AG08395 (cell line): ENCODE measurements at places on chromosomes 2 and 18.

- no peak for DNase-seq
Observed at GRCh38 chr2:110773401-110773921, 41.1 kb downstream of the ACOXL start.

DNA sequence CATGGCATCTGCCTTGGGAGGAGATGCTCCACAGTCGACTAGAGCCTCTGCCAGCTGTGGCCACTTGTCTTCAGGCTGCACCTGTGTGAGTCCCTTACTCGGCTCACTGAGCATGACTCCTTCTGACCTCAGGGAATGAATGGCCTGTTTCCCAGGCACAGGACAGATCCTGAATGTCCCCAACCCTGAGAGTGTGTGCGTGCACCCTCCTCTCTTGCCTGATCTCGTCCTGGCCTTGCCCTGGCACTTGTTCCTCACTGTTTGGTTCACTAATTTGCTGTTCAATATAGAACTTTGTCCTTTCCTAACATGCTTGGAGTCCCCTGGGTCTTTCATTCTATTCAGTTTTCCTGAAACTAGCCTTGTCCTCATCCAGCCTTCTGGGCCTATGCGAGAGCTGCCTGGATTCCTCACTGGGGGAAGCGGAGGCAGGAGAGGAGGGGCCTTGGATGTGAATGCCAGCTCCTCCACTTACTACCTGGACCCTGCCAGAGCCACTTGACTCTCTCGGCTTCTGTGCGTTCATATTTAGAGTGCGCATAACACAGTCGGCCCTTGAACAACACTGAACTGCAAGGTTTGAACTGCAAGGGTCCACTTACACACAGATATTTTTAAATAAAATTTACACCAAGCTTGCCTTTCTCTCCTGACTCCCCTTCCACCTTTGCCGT lies 184.8 kb downstream of the ACKR3 start:
- DNase-seq = no peak

DNA sequence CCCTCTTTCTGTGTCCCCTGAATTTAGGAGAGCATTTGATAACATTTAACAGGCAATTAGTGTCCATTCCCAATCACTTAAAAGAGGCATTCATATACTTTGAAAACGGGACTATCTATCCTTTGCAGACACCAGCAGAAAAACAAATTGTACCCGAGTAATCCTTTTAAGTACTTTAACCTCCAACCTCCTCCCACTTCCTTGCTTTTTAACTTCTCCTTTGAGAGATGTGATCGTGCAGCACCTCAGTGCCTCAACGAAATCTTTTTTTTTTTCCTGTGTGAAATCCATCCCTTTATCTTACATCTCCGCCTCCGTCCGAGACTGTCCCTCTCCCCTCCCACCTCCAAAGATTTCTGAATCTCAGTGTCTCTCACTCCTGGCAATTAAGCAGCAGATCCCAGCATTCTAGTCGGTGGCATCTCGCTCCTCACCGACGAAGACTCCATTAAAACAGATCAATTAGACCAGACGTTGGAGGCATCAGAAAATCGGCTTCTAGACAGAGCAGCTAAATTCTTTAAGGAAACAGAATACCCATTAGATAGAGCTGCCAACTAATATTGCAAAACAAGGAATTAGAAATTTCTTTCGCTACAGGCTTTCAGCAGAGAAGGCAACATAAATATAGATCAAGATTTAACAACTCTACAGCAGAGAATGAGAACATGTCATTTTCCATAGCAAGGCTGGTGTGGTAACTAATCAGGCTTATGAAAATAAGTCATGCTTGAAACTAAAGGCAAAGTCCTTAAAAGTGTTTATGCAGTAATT lies 1.9 kb upstream of the TMEFF2 start:
- DNase-seq = no peak

GRCh38 chr18:45339810-45340550 lies 275.3 kb upstream of the SLC14A2 start:
- no peak for DNase-seq

GRCh38 chr2:239165206-239165831 lies 235.5 kb downstream of the HDAC4 start:
- DNase-seq = no peak
